Erythroblast (primary cell): ENCODE measurements at places on chromosomes 1 and 21.

DNA sequence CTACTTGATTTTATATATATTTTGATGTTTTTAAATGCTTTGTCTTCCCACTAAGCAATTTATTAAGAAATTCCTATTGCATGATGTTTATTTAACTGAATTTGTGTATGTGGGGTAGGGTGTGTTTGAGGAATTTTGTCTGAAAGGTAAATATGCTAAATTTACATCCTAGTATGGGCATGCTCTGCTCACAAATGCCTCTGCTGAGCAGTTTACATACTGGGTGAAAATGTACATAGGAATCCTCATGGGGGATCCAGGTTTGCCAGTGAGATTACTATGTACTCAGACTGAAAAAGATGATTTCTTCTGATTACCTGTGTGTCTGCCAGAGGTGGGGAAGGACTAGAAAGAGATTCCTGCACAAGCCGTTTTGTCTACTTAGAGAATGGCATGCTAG lies 126.6 kb downstream of the DISP1 start:
- DNase-seq = no peak

- DNase-seq = no peak
These were observed 3.4 kb downstream of the PODN start for GRCh38 chr1:53065391-53065790.

GRCh38 chr21:35614396-35614921 lies 445.9 kb downstream of the SETD4 start:
- peak; percentile 29 for DNase-seq

GRCh38 chr1:179506199-179506598 lies 69.5 kb downstream of the NPHS2 start:
- DNase-seq = no peak
